ENCODE measurements at places on chromosomes 6 and 20.
A peak's percentile ranks its signal among the peaks of the same experiment; 100 is the strongest.

GRCh38 chr6:116018976-116019375 is 41.7 kb downstream of the FRK start:
- DNase-seq, result no peak

GRCh38 chr6:95083506-95083905 is 493.8 kb upstream of the MANEA start:
- no peak for DNase-seq

DNA sequence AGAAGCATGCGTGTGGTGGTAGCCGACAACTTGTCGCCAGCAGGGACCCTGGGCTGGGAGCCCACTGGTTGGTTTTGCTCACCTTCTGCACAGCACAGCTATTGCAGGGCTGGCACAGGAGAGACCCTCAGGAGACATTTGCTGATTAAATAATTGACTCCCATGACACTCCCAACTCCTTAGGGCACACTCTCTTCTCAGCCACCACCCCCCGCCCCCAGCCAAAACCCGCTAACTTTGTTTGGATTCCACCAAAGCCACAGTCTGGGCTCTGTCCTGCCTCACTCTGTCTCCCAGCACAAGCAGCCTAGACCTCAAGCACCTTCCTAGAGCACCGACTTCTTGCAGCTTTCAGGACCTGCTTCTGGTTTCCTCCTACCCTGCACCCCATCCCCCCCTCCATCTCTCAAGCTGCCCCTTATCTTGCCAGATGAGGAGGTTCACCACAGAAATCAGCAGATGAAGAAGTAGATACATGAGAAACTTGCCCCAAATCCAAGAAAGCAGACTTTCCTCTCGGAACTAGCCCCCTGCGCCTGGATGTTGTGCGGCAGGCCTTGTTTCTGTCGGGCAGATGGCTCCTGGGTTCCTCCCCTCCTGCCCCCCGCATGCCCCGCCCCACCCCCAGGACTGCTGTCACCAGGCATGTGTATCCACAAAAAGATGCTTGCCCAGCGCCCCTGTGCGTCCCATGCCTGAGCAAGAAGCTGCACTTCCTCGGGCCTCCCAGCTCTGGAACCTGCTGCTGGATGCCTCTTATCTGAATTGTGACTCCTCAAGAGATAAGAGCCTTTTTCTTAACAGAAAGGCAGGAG is 35.0 kb upstream of the CD93 start:
- DNase-seq, result no peak

GRCh38 chr6:84871925-84872324 is 107.5 kb upstream of the TBX18 start:
- DNase-seq, result no peak

- no peak for DNase-seq
These were observed 68.2 kb downstream of the NOX3 start for GRCh38 chr6:155387481-155387880.

DNA sequence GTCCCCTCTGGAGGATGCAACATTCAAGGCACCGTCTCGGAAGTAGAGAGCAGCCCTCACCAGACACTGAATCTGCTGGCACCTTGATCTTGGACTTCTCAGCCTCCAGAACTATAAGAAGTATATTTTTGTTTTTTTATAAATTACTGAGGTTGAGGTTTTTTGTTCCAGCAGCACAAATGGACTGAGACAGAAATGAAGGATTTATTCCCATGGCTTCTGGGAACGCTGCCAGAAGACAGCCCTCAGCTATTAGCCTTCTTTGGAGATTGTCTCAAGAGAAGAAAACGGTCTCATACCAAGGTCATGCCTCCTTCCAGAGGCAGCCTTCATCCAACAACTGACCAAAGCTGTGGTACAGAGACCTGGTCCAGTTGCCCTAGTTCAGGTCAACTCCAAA is 85.4 kb downstream of the CHMP4B start:
- DNase-seq, result no peak

DNA sequence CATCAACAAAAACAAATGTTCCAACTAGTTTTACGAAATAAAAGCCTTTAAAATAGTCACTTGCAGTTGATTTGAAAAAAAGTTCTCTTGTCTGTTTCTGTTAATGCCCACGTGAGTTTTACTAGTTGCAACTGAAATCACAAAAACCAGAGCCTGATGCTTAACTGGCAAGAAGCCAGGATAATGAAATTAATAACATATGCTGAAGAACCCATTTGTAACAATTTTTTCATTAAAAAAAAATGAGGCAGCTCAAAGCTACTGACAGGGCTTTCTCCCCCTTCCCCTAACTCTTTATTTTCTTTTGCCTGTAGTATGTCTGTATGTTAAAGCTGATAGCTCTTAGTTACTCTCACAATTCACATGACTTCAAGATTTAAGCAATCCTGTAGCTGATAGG is 132.7 kb upstream of the EYA4 start:
- no peak for DNase-seq

- no peak for DNase-seq
These were observed 342.0 kb downstream of the SOX4 start for GRCh38 chr6:21935561-21936028.

DNA sequence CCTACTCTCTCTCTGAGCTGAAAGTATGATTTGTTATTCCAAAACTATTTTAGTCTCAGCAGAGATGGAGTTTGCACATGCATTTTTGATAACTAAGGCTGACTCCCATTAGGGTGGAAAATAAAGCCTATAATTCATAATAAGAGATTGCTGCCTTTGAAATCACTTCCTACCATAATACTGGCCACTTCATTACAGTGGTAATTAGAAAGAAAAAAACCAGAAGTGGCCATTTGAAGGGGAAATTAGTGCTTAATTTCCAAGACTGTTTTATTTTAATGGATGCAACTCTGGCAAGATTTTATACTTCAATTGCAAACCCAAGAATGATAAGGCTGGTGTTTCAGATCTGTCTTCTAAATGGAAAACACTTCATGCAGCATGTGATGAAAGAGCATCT is 43.4 kb downstream of the SLC35B3 start:
- DNase-seq, result no peak

- DNase-seq, result no peak
These were observed 395.1 kb downstream of the TFAP2B start for GRCh38 chr6:51213811-51214210.

DNA sequence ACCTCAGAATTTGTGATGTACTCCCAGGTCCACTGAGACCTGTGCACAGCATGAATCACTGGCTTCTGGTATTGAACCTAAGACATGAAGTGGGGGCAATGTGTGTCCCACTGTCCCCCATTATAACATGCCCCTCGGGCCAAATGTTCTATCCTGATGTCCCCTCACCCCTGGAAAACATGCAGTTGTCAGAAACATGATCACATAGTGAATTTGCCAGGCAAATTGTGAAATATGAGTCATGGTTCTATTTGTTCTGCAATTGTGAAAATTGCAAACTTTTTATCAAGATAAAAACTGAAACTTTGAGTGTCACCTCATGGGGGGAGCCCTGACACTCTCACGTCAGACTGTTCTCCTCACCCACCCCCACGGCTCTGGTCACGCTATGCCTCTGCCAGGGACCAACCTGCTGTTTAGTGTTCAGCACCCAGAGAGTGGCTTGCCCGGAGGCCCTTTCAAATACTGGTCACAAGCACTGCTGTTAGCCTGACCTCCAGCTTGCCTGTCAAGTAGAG is 305.3 kb downstream of the CLIC5 start:
- no peak for DNase-seq

- DNase-seq, result no peak
These were observed 45.4 kb downstream of the TPBG start for GRCh38 chr6:82408952-82409431.

DNA sequence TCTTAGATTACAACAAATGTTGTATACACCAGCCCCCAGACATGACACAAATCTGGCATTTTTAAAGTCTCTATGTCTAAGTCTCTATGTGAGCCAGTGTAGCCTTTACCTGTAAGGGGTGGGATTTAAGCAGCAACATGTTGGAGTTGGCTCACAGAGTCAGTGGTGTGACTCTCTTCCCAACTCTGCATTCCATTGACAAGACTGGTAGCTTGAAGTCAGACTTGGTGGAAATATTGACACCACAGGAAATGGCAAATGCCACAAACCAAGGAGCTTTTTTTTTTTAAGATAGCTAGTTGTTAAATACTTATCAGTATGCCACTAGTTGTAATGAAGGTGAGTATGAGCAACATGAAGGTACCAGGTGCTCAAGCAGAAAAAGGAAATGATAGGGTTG is 103.1 kb upstream of the SMLR1 start:
- no peak for DNase-seq

DNA sequence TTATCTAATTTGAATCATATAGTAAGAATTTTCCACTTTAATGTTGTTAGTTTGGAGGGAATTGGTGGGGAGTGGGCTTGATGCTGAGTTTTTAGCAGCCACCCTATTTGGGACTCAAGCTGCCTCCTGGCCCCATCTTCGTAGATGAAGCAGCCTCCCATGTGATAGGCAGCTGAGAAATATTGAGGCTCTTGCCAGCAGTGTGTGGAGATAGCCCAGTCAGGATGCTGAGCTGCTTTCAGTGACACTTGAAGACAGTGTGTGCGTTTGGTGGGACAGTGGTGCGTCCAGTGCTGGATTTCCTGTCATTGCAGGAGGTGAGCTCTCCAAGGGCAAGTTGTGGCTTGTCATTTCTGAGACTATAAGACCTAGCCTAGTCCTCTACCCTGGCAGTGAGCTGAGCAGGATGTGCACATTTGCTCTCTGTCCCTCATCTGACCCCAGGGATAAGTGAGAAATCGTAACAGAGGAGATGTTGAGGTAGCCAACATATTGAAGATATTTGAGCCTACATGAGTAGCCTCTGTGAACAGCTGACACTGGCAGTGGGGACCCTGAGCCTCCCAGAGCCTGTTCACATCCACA is 47.9 kb upstream of the RNF8 start:
- no peak for DNase-seq

DNA sequence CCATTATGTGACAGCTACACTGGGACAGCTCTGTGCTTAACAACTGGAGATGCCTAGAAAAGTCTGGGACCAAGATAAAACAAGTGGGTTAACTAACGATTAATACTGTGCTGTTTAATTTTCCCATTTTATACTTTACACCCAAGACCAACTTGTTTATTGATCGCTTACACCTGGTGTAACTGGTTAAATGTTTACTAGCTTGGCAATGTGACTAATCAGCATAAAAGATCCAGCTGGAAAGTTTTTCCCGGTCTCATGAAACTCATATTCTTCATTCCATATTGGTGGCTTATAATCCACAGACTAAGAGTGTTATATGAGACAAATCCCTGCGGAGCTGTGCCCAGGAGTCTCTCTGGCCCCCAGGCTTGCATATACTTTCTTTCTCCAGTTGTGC is 101.7 kb upstream of the GJE1 start:
- no peak for DNase-seq

DNA sequence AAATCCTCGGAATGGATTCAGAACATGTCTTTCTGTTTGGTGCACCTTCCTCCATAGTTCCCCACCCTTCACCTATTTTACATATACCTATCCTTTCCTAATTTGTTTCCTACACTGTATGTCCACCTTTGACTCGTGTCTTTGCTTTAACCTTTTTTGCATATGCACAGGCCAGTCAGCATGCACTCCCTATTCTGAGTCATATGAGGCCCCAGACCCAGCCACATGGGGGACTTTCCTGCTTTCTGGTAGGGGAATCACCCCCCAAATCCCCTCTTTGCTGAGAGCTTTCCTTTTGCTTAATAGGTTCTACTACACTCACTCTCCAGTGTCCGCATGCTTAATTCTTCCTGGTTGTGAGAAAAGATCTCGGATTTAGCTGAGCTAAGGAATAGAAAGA is 393.8 kb upstream of the IMPG1 start:
- DNase-seq, result no peak

DNA sequence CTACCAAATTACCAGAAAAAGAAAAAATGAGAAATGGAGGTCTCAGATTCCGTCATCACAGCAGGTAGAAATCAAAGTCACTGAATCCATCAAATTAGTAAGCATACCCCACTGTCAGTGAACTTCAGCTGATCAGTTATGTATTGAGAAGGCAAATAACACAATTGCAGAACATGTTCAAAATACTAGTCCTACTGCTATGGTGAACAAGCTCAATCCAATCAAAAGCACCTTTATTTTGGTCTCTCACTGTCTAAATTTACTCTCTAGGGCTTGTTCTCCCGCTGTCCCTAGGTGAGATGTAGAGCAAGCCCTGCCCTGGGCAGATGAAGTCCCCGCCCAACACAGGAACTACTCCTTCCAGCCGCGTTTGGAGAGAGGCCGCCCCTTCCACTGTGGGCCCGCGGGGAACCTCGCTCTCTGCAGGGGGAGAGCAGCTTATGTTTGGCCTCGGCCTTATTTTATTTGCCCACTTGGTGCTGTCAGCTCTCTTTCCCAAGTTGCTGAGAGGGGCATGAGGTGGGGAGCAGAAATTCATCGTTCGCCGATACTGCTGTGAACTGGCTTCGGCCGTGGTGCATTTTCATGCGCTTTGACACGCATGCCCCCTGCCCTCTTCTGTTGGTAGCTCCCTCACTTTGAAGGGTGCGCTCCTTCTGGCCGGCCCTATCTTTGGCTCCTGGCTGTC is 14.3 kb upstream of the MAP1LC3A start:
- no peak for DNase-seq

- DNase-seq, result peak; percentile 96
These were observed at the start of gene ID1 for GRCh38 chr20:31605031-31605901. ID1 (plus strand) TSS chr20:31605289; CDS start chr20:31605388, 99 bp downstream.

Data from NCI-H1417 treated with DMSO at 0.1 percent for 48 hours (cell line).